Right ventricle myocardium inferior (tissue), 1 donor: ENCODE measurements at places on chromosomes 2 and 18. TPM values are rescaled to one million over a fixed set of nuclear protein-coding genes. Genes with fewer than 3 reads are reported as not detected.

- DNase-seq, result no peak
These were observed 80.3 kb downstream of the FTCDNL1 start for GRCh38 chr2:199770716-199771115.

- DNase-seq, result no peak
These were observed 80.9 kb downstream of the SP100 start for GRCh38 chr2:230496891-230497290.

Gene DOK1
- 4.9 TPM for total RNA-seq

- no peak for DNase-seq
These were observed 159.0 kb downstream of the TMX3 start for GRCh38 chr18:68555879-68556301.
